ENCODE measurements at places on chromosomes 2 and 18.

- no peak for DNase-seq
Measured at GRCh38 chr2:96251721-96252292, 14.0 kb downstream of the TMEM127 start.

DNA sequence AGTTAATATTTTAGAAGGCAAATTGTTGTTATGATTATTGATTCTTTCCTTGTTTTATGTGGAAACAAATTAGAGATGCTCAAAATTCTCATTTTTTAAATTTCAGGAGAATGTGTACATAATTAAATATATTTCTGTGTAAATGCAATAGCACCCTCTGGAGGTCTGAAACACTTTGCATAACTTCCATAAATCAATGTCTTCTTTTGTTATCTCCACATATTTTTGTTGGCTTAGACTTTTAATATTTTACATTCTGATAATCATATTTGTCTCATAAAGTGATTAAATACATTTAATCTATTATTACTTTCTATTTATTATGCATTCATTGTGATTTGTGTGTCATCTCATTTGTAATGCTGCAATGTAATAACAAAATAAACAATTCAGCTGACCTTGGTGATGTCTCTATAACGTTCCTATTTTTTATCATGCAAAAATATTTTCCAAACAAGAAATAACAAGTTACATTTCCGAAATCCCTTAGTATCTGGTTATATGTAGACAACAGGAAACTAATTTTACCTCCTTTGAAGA is 201.8 kb upstream of the GALNT5 start:
- no peak for DNase-seq

DNA sequence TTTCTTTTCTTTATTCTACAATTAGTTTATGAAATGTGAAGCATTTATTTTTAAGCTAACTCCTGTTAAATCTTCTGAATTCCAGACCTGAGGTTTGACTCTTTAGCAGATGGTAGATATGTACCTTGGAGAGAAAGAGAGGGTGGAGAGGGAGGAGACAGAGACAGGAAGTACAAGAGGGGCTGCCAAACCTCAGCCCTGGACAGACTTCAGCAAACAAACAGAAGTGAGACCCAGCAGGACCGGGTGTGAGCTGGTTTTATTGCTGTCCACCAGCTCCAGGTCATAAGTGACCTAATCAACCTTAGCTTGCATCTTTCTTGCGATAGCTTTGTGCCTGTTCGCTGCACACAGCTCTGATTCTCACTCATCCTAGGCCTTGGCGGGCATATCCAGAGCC is 168.6 kb downstream of the CNTNAP5 start:
- DNase-seq: no peak

DNA sequence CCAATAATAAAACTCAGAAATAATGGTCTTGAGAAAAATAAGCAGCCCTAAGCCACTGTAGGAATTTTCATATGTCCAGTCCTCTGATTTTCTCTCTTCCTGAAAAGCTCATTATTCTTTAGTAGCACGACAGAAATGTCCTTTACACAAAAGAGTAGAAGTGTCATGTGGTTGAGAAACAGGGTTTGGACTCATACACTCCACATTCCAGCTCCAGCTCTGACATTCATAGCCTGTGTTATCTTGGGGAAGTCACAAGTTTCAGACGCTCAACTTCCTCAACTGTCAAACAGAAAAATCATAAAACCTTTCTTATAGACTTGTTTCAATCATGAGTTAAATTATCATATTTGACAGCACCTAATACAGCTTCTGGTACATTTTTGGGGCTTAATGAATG is 511.5 kb downstream of the TNS1 start:
- no peak for DNase-seq

DNA sequence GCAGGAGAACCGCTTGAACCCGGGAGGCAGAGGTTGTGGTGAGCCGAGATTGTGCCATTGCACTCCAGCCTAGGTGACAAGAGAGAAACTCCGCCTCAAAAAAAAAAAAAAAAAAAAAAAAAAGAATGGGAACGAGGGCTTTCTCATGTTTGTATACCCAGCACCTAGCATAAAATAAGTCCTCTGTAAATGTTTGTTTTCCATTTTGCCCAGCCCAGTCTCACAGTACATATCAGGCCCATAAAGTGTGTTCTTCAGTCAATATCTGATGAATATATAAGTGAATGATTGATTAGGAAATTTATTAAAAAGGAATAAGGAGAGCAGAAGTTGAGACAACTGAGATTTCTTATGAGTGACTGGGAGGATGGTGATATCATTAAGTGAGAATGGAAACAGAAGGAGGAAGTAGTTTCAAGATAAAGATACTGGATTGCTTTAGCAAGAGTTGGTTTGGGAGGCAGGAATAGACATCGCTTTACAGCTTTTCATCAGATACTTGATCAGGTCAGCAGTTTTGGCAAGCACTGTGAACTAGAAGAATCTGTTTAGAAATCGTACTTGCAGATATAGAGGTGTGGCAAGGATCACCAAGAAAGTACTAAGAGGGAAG is 327.5 kb downstream of the KIAA1328 start:
- no peak for DNase-seq

DNA sequence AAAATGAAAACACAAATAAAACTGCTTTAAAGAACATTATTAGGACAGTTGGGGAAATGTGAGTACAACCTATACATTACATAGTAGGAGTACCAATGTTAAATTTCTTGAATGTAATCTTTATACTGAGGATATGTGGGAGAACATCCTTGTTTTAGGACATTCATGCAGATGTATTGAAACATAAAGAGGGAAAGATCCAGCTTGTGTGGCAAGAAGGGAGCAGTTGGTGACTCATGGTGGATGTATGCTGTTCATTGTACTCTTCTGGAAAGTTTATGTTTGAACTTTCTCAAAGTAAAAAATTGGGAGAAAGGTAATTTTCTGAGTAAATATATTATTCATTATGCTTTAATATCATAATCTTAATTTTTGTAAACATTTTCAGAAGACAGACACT is 132.1 kb upstream of the DLGAP1 start:
- no peak for DNase-seq

DNA sequence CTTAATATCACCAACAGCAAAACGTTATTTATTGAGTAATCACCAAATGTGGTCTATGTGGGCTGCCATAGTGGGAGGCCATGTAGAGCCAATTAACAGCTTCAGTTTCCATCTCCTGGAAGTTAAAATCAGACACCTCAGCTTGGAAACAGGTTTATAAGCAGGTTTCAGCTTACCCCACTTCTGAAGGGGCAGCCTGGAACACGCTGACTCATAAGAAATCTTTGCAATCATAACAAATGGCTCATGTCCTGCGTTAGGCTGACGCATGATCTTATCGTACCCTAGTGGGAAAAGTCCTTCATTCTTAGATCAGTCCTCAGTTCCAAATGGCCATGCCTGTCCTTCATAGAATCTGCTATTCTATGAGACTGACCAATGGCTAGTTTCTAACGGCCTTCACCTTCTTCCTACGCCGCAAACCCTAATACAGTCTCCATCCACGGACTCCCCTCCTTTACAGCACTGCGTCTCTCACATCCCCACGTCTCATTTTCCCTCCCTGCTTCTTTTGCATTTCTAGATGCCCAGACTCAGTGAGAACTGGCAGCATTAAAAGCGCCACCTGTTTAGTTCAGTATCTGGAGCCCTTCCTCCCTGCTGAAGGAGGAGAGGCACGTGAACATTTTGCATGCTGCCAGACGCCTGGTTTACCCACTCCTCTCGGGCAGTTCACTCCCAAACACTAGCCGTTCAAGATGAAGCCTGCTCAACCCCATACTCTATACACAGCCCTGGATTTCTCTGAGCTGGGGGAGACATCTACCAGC is 24.2 kb upstream of the BZW1 start:
- DNase-seq: no peak

DNA sequence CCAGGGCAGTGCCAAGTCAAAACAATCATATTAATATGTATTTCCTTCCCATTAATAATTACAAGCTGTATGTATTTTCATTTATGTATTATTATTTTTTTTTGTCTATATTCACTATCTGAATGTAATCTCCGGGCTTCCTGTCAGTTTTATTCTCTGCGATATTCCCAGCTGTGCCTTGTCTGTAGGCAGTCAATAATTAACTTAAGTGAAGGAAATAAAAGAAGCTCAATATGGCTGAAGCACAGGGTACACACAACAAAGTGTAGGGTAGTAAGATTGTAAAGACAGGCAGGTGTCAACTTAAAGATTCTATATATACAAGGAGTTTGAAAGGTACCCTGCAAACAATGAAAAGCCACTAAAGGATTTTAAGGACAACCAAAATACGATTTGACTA is 122.9 kb downstream of the ROCK1 start:
- DNase-seq: no peak

DNA sequence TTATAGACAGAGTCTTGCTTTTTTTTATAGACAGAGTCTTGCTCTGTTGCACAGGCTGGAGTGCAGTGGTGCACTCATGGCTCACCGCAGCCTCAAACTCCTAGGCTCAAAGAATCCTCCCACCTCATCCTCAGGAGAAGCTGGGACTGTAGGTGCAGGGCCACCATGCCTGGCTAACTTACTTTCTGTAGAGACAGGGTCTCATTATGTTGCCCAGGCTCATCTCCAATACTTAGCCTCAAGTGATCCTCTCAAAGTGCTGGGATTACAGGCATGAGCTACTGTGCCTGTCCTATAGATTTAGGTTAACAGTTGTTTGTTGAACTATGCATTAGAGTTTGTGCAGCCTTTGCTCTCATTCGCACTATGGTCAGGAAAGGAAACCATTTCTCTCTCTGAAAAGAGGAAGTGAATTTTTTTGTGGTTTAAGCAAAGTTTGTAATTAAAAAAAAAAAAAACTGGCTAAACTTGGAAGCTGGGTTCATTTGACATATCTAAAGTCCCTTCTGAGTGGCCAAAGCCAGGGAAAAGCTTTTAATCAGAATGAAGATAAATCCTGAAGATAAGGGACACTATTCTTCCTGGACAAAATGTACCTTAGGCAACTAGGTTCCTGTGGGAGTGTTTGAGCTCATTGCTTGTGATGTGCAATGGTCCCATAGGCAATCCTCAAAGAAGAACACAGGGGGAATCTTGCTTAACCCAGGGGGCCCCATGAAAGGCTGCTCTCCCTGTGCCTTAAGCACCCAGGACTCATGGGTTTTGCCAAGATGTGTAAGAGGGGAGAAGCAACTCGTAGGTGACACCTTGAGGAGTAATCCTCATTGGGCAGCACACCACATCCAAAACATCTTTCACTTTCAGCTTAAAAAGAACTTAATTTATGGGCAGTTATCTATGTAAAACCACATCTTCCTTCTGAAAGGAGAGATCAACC is 201.7 kb downstream of the MREG start:
- no peak for DNase-seq

GRCh38 chr2:8132351-8132831 is 549.5 kb upstream of the ID2 start:
- no peak for DNase-seq

DNA sequence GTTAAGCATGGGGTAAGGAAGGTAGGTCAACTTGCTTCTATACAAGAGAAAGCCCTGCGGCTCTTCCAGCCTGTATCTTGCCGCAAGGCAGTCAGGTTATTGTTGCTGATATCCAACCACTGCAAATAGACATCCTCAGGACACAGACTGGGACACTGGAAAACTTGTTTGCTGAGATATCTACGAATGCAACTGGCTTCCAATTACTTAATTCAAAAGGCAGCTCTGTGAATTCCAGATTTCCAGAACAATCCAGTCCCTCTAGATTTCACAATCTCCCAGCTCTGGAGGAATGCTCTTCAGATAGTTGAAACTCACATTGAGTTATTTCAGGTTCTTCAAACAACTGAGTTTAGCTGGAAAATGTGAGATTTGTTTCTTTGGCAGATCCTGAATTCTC is 34.6 kb upstream of the SP9 start:
- DNase-seq: no peak

GRCh38 chr2:55949613-55950012 is 26.0 kb upstream of the EFEMP1 start:
- no peak for DNase-seq

DNA sequence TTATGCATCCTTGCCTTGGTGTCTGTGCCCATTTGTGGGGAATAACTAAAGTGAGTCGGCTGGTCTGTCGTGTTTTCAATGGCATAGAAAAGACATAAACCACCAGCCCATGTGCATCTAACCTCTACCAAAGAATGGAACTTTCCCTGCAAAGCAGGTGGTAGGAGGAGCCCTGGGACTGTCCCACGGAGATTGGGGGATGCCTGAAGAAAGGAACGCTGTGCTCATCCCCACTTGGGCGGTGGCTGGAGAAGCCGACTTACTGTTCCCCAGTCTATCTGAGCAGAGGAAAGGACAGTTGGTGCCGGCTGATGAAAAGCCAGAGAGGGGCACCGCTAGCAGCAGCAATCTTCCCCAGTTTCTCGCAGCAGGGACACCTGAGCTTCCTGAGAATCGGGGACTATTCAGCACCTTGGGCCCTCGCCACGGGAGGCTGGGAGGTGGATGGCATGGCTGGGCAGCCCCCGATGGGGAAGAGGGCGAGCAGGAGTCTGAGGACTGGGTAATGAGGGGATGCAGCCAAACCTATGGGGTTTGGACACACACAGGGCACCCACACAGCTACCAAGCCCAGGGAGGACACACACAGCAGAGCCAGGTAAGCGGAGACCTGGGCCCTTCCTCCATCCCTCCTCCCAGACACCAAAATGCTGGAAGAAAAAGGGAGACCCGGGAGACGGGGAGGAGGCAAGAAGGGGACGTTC is 53.7 kb upstream of the AGAP1 start:
- no peak for DNase-seq

DNA sequence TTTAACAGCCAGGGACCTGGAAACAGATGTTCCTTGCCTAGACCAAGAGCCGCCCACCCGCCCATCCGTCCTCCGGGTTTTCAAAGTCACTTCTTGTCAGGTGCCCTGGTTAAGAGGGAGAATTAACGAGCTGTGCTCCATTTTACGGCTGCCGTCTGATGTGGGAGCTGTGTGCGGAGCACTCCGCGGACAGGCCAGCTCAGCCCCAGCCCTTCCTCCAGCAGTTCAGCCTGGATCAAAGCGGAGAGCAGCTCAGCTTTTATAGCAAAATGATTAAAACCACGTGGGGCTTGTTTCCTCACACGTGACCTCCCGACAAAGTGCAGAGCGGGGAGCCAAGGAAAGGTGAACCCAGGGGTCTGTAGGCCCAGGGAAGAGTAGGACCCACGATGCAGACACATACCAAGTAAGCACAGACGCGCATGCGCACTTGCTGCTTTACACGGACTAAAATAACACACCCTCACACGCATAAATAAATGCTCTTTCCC is 46.1 kb upstream of the PKDCC start:
- DNase-seq: no peak

GRCh38 chr2:239664216-239664810 is 263.5 kb upstream of the HDAC4 start:
- DNase-seq: no peak

GRCh38 chr2:6676241-6676640 is 189.5 kb downstream of the CMPK2 start:
- no peak for DNase-seq

GRCh38 chr2:161063157-161063945 is 96.9 kb upstream of the TANK start:
- DNase-seq: peak; percentile 16

GRCh38 chr2:189260361-189260814 is 80.8 kb upstream of the COL5A2 start:
- DNase-seq: no peak

GRCh38 chr2:46257476-46257875 is 39.7 kb upstream of the EPAS1 start:
- DNase-seq: no peak

All from esophagus squamous epithelium (tissue), 5 donors.